ENCODE measurements at places on chromosomes 5 and 9.

DNA sequence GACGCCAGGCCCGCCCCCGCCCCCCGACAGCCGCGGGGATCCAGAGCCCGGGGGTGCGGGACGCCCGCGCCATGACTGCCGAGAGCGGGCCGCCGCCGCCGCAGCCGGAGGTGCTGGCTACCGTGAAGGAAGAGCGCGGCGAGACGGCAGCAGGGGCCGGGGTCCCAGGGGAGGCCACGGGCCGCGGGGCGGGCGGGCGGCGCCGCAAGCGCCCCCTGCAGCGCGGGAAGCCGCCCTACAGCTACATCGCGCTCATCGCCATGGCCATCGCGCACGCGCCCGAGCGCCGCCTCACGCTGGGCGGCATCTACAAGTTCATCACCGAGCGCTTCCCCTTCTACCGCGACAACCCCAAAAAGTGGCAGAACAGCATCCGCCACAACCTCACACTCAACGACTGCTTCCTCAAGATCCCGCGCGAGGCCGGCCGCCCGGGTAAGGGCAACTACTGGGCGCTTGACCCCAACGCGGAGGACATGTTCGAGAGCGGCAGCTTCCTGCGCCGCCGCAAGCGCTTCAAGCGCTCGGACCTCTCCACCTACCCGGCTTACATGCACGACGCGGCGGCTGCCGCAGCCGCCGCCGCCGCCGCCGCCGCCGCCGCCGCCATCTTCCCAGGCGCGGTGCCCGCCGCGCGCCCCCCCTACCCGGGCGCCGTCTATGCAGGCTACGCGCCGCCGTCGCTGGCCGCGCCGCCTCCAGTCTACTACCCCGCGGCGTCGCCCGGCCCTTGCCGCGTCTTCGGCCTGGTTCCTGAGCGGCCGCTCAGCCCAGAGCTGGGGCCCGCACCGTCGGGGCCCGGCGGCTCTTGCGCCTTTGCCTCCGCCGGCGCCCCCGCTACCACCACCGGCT, 1.0 kb downstream of the FOXE1 start:
- peak; percentile 43 for DNase-seq

DNA sequence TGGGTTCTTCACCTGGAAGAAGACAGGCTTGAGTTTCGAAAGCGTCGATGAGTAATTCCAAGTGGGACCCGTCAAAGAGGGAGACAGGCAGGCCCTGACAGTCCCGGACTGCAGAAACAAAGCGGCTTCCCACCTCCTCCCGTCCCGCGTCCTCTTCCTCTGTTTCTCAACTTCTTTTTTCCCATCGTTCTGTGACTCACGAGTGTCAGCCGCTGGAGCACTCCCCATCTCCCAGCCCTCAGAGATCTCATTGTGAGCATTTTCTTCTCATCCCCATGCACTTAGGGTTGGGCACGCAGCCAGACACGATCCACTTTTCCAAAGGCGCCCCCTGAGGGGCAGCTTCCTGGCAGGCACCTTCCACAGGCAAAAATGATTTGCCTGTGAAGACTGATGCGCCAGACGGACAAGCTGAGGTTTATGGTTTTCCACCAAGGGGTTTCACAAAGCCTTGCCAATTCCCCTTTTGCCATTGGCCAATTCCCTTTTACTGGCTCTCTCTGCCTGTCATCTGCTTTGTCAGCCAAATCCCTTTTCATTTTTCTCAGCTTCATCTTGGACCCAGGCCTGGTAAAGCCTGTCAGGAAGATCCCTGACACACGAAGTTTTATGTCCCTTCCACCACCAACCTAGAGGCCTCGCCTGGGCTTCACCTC, 86.5 kb upstream of the ANKRD55 start:
- DNase-seq: no peak

DNA sequence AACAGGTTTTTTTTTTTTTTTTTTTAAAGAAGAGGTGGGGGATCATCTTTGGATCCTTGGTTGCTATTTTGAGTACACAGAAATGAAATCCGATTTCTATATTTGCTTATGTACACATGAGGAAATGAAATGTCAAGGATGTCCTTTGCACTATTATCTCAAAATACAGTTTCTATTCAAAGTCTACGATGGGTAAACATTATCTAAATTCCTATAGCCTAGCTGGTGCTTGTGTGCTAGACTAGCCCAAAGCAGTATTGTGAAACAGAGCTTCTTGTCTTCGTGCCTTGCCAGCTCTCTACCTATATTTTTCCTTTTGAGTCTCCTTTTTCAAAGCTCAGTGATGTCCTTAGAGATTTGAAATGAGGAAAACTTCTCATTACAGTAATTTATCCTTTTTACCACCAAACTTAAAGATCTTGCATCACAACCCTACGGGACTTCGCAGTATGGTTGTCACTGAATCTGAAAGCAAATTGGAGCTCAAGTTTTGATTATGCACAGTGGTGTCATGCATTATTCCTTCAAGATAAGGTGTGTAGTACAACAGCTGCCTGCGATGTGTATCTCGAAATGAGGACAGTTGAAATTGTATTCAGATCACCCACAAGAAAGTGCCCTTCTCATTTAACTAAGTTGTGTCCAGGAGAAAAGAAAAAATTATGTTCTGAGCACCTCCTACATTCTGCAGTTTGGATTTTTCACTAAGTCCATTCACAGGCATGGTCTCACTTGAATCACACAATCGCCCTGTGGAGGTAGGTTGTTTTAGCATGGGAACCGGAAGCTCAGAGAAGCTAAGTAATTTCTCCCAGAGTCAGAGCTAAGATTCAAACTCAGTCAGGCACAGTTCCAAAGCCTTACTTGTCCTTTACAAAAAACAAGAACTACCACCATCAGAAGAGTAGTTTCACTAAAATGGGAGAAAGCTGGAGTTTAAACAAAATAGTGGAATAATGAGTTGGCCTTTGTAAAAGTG, 379.0 kb downstream of the GLIS3 start:
- no peak for DNase-seq

- DNase-seq: no peak
These were observed 1.8 kb upstream of the RHOBTB3 start for GRCh38 chr5:95729115-95730010.

DNA sequence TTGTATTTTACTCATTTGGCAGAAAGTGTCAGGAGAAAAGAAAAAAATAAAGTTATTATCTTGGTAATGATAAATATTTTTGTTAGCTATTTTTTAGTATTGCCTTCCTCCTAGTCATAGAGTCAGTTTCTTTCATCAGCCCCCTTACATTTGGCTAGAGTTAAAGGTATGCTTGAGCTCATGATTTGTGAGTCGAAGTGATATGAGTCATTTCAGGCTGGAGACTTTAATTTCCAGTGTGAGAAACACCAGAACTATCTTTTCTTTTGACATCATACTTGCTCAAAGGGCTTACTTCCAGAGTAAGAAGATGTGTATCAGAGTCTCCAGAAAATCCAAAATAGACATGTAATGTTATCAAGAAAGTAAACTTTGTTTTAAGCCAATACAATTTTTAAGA, 746.7 kb upstream of the TYRP1 start:
- DNase-seq: no peak

DNA sequence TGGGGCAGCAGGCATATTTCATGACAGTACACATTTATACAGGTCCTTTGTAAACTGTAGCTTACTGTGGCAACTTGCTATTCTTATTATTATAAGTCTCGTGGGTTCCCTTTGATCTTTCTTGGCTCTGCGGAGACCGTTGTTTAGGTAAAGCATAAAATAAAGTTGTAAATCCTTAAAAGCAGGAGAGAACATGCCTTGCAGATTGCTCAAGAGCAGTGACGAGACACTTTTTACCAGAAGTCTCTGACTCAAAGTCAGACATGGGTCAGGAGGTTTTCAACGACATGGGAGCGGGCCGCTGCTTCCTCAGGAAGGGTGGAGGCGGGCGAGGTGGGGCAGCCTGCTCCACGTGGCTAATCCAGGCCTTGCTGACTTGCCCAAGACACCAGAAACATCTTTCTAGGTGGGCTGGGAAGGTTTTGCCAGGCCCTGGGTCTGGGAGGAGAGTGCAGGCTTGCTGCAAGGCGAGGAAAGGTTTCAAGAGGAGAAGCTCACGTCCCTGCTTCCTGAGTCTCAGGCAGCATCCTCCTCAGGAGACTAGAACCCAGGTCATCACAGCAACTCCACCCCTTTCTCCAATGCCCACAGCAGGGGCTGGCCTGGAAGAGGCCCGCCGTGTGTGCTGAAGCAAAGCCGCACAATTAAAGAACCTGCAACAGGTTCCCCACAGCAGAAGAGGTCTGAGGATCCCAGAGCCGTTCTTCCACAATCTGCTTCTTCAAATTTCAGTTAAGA, 6.5 kb downstream of the TBC1D2 start:
- DNase-seq: no peak

DNA sequence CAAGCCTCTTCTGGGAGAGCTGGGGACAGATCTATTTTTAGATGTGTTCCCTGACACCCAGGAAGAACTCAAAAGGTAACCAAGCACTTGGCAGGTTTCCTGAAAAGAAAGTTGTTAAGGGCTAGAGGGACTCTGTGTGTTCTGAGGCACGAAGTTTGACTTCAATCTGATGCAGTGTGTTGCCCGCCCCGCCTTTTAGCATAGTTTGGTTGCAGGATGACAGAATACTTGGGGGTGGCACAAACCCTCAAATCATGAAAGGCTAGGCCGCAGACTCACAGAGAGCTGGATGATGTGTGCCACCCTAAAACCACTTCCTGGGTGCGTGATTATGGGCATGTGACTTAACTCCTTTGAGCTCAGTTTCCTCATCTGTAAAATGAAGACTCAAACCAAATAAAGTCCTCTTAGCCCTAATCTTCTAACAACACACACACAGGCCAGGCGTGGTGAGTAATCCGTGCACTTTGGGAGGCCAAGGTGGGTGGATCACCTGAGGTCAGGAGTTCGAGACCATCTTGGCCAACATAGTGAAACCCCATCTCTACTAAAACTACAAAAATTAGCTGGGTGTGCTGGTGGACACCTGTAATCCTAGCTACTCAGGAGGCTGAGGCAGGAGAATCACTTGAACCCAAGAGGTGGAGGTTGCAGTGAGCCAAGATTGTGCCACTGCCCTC, 12.8 kb upstream of the NDFIP1 start:
- peak; percentile 72 for DNase-seq

- DNase-seq: no peak
These were observed 9.6 kb upstream of the LHX2 start for GRCh38 chr9:124001866-124002525.

DNA sequence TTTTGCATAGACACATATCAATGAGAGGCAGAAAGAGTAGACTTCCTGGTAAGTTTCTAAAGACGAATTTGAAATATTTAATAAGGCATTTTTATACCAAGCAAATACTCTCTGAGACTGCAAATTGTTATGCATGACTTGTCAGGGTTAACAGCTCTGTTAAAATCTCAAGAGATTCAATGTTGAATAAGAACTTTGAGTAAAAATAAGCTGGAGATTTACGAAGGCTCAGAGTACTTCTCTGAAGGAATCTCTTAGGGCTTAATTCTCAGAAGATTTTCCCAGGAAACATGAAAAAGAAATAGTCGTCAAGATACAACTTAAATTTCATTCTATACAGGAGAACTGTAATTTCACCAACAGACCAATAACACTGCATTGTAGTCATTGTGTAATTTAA, 259.4 kb downstream of the CDH18 start:
- no peak for DNase-seq

- DNase-seq: no peak
These were observed 70.8 kb upstream of the STARD4 start for GRCh38 chr5:111582993-111583601.

- DNase-seq: no peak
These were observed 8.3 kb upstream of the THBS4 start for GRCh38 chr5:80026841-80027240.

DNA sequence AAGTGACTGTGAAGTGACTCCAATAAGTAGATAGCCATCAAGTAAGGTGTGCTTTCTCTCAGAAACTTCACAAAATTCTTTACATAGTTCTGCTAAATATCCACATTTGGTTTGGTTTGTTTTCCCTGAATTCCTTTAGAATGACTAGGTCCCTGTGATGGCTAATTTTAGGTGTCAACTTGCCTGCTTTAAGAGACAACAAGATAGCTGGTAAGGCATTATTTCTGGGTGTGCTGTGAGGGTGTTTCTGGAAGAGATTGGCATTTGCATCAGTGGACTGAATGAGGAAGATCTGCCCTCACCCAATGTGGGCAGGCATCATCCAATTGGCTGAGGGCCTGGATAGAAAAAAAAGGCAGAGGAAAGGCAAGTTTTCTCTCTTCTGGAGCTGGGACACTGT, 8.3 kb upstream of the PTBP3 start:
- DNase-seq: no peak

GRCh38 chr5:154367101-154367500, 78.7 kb upstream of the SAP30L start:
- DNase-seq: no peak
